ENCODE measurements at places on chromosomes 3 and 15.

GRCh38 chr3:73707772-73708171 is 83.0 kb upstream of the PDZRN3 start:
- DNase-seq, result no peak

DNA sequence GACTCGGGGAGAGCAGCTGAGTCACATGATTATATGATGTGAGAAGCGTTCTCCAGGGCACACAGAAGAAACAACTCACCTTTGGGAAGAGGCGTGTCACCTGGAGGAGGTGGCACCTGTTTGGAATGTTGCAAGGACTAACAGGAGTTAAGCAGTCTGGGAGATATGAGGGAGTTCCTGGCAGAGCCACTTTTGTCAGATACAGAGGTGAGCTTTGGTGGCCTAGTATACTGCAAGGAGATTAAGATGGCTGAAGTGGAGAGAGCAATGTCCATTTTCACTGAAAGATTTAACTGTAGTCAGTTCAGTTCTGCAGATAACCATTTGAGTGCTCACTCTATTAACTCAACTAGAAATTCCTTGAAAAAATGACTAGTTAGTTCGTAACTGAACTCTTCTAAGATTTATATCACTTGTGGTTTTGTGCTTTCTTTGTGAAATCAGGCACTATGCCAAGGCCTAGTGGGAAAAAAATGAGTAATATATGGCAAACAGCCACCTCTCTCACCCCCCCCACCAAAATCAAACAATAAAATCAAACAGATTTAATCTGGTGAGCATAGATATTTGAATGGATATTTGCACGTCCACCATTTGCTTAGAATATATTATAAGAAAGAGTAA is 61.3 kb downstream of the CRYBG3 start:
- DNase-seq, result peak; percentile 7

DNA sequence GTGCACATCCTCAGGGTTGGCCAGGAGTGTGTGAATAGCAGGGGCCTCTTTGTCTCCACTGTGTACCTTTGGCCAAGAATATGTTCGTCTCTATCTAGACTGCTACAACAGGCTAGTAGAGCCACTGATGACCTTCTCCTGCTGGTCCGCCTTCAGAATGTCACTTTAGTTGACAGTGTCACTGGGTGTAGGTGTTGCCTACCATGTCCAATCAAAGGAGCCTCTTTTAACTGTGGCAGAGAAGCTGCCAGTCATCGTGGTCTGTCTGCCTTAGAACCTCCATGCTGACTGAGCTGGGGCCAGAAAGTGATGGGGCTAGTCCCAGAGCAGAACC is 40.1 kb downstream of the OXSR1 start:
- no peak for DNase-seq

GRCh38 chr15:58329781-58330671 is 101.8 kb upstream of the LIPC start:
- DNase-seq, result peak; percentile 85

- DNase-seq, result no peak
Observed at GRCh38 chr3:99365396-99365795, 273.0 kb upstream of the COL8A1 start.

DNA sequence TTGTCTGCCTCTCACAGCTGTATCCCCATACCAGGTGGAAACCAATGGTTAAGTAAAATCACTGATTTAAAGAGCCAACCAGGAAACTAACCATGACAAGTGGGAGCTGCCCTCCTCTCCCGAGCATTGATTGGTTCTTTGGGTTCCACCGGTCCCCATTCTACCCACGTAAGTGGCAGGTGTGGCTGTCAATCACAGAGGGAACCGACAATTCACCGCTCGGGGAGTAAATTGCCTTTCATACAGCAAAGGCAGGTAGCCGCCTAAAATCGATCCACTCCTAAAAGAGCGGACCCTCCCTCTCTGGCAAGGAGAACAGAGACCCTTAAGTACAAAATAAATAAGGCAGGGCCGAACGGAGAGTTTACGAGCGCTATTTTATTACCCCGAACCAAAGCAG is 1.2 kb downstream of the ERC2 start:
- peak; percentile 9 for DNase-seq
